ENCODE measurements at places on chromosomes 12 and 14. TPM values are rescaled to one million over a fixed set of nuclear protein-coding genes. Genes with fewer than 3 reads are reported as not detected.

DNA sequence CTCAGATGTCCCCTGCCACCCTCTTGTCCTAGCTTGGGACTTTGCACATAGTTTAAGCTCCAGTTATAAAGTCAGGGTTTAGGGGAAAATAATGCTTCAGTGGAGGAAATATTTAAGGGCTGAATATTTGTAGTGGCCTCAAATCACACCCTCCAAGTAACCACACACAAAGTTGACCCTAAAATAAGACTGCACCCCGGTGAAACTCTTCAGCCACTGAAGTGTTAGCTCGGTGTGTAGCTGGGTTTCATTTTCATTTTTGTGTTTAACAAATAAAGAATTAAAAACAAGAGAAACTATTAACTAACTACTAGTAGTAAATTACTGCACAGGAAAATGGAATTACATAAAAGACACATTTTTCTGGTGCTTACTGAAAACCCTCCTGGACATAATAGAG is 14.8 kb upstream of the BCL11B start:
- H3K27ac ChIP-seq: no peak overlapping the region
- H3K4me1 ChIP-seq: no peaks in the 10 kb centered on the region
- no peak overlapping the region for H3K4me3 ChIP-seq

GRCh38 chr14:100297320-100298300 is 8.6 kb downstream of the SLC25A29 start:
- DNase-seq: peak; percentile 74
- peaks cover 9% of the 10 kb centered on the region for H3K4me1 ChIP-seq

- no peaks in the 10 kb centered on the region for H3K36me3 ChIP-seq
- no peaks in the 10 kb centered on the region for H3K4me1 ChIP-seq
- no peak for DNase-seq
- H3K4me3 ChIP-seq: peak overlapping the region; percentile 30
Observed at GRCh38 chr14:80959496-80959895, 4.1 kb downstream of the TSHR start.

DNA sequence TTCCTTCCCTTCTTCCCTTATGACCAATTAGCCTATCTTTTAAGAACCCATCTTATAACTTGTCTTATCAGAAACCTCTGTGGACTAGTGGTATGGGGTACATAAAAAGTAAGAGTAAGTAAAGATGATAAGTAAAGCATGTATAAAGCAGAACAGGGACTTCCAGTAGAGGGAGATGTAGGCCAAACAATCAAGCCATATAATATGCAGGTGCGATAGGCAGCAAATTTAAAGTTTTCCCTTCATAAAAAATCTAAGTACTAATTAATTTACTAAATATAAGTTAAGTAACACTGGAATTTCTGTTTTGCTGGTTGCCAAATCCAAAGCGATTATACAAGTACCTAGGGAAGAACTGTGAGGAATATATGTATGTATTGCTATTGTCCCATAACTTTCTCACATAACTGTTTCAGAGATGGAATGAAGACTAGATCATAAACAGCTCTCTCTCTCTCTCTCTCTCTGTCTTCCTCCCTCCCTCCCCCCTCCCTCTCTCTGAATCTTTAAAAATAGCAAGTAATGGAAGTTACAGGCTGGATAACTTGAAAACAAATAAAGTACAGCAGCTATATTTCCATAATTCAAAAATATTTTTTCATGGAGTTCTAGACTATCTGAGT is 25.7 kb downstream of the METTL25 start:
- no peaks in the 10 kb centered on the region for H3K36me3 ChIP-seq
- no peak overlapping the region for H3K4me3 ChIP-seq
- no peaks in the 10 kb centered on the region for H3K27me3 ChIP-seq

DNA sequence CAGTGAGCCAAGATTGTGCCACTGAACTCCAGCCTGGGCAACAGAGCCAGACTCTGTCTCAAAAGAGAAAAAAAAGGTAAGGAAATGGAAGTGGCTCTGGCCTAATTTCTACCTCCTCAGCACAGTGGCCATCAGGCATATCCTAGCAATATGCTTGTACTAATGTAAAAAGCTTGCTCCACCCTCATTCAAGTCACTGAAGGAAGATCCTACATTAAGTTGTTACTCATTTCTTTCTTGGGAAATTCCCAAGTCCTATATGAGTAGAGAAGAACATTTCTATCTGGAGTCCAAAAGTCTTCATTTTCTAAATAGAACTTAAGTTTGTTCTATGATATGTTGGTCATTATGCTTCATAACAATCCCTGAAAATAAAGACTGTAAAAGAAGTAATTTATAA is 67.3 kb upstream of the HOXC13 start:
- no peaks in the 10 kb centered on the region for H3K36me3 ChIP-seq
- no peaks in the 10 kb centered on the region for H3K27me3 ChIP-seq
- no peak overlapping the region for H3K27ac ChIP-seq
- H3K4me1 ChIP-seq: no peaks in the 10 kb centered on the region
- no peak for DNase-seq

DNA sequence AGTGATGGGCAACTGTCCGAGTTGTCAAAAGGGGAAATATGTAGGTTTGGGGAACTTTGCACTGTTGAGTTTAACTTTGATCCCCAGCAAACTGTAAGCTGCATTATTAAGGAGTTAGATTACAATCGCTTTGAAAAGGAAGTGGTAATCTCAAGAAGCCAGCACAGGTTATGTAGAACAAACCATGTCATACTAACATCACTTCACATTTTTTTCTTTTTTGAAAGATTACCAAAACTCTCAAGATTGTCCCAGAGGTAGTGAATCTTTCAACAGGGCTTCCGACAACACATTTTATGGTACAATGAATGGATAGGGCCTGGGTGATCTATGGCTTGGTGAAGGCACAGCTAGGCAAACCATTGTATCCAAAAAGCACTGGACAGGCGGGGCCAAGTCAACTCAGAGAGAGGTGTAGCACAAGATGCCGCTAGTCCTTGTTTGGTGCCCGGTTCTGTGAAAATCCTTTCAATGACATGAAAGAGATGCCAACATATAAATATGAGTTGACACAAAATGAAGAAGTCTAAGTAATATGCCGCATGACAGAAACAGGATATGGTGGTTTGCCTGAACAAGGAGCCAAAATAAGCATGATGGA is 24.3 kb upstream of the PARP11 start:
- H3K27ac ChIP-seq: peak overlapping the region; percentile 3
- no peaks in the 10 kb centered on the region for H3K27me3 ChIP-seq
- DNase-seq: no peak
- H3K4me3 ChIP-seq: no peak overlapping the region

DNA sequence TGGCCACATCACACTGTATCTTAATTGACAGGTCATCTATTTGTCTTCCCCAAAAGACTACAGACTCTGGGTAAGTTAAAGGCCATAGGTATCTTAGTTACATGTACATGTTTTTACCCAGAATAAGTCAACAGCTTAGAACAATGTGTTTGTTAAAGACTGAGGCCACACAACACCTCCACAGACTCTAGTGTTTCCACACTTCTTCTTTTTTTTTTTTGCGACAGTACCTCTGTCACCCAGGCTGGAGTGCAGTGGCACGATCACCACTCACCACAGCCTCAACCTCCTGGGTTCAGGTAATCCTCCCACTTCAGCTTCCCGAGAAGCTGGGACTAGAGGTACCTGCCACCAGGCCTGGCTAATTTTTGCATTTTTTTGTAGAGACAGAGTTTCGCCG is 1.3 kb downstream of the GPN3 start:
- no peaks in the 10 kb centered on the region for H3K36me3 ChIP-seq
- DNase-seq: no peak
- peak overlapping the region; percentile 84 for H3K4me3 ChIP-seq
- no peaks in the 10 kb centered on the region for H3K27me3 ChIP-seq
- H3K4me1 ChIP-seq: no peaks in the 10 kb centered on the region

GRCh38 chr14:59464486-59465315 is 479 bp downstream of the GPR135 start:
- H3K4me3 ChIP-seq: peak overlapping the region; percentile 76
- H3K27me3 ChIP-seq: no peaks in the 10 kb centered on the region
- H3K36me3 ChIP-seq: no peaks in the 10 kb centered on the region
- peaks cover 9% of the 10 kb centered on the region for H3K4me1 ChIP-seq
- H3K27ac ChIP-seq: peak overlapping the region; percentile 90

GRCh38 chr14:73567951-73568885 is 795 bp upstream of the ACOT2 start:
- H3K27ac ChIP-seq: peak overlapping the region; percentile 98
- H3K27me3 ChIP-seq: no peaks in the 10 kb centered on the region
- peaks cover 7% of the 10 kb centered on the region for H3K4me1 ChIP-seq

DNA sequence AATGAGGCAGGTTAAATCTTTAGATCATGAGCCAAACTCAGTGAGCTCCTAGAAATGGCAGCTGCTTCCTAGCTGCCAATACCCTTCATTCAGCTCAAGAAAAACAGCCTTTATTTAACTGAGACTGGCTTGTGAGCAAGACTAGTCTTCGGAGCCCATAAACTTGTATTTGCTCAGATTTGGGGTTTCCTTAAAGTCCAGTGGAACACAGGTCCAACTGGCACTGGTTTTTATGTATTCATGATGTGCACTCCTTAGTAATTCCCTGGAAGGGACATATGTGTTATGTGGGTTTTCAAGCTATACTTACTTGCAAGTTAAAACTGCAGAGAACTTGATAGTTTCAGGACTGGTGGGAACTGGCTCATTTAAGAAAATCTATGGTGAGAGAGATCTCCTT is 380.1 kb upstream of the TMEM132C start:
- no peak for DNase-seq
- H3K4me3 ChIP-seq: no peak overlapping the region
- no peaks in the 10 kb centered on the region for H3K36me3 ChIP-seq
- H3K4me1 ChIP-seq: no peaks in the 10 kb centered on the region
- no peaks in the 10 kb centered on the region for H3K27me3 ChIP-seq

GRCh38 chr12:122182887-122183587 is at the start of gene LRRC43:
LRRC43 (plus strand) TSS chr12:122183123; CDS start chr12:122183145, 22 bp downstream.
- no peaks in the 10 kb centered on the region for H3K4me1 ChIP-seq
- no peak within 1 kb of the TSS for H3K27ac ChIP-seq
- no peaks in the 10 kb centered on the region for H3K27me3 ChIP-seq
- no peaks in the 10 kb centered on the region for H3K36me3 ChIP-seq

DNA sequence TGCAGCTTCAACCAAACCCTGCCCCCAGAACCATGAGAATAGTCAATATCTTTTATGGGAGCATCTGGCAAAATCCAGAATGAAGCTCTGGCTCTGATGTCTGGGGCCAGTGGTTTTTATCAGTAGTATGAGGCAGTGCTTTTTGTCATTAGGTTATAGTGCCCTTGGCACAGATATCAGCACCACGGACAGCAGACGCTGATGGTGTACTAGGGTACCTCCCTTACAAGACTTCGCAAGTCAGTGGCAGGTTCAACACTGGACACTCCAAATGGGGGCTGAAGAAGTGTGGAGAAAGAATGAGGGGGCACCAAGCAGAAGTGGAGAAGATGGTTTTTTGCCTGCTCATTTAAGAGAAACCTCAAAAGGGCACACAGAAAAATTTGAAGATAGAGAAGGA is 68.2 kb upstream of the E2F7 start:
- H3K36me3 ChIP-seq: no peaks in the 10 kb centered on the region
- H3K27me3 ChIP-seq: no peaks in the 10 kb centered on the region
- H3K4me1 ChIP-seq: no peaks in the 10 kb centered on the region

DNA sequence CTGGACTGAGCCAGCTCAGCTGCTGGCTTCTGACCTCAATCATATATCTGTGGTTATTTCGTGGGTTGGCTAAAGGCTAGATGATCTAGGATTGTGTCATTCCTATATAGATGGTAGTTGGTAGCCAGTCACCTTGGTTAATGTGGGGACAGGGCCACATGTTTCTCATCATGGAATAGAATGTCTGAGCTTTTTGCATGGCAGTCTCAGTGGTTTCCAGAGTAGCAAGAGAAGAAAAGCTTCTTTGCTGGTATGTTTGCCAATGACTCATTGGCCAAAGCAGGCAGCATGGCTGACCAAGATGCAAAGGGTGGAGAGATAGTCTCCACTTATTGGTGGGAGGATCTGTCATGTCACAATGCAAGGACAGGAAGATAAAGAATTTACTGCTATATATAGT is 746.4 kb upstream of the FLRT2 start:
- no peak for DNase-seq
- H3K4me1 ChIP-seq: no peaks in the 10 kb centered on the region
- H3K36me3 ChIP-seq: no peaks in the 10 kb centered on the region
- no peaks in the 10 kb centered on the region for H3K27me3 ChIP-seq
- no peak overlapping the region for H3K4me3 ChIP-seq

- no peaks in the 10 kb centered on the region for H3K36me3 ChIP-seq
- no peaks in the 10 kb centered on the region for H3K4me1 ChIP-seq
- peak; percentile 57 for DNase-seq
- no peaks in the 10 kb centered on the region for H3K27me3 ChIP-seq
- H3K27ac ChIP-seq: peak overlapping the region; percentile 70
Observed at GRCh38 chr14:34053666-34054065, 102.8 kb upstream of the EGLN3 start.

- no peaks in the 10 kb centered on the region for H3K36me3 ChIP-seq
- no peak for DNase-seq
- no peak overlapping the region for H3K4me3 ChIP-seq
- no peak overlapping the region for H3K27ac ChIP-seq
Observed at GRCh38 chr14:92754966-92755365, 6.5 kb upstream of the LGMN start.

DNA sequence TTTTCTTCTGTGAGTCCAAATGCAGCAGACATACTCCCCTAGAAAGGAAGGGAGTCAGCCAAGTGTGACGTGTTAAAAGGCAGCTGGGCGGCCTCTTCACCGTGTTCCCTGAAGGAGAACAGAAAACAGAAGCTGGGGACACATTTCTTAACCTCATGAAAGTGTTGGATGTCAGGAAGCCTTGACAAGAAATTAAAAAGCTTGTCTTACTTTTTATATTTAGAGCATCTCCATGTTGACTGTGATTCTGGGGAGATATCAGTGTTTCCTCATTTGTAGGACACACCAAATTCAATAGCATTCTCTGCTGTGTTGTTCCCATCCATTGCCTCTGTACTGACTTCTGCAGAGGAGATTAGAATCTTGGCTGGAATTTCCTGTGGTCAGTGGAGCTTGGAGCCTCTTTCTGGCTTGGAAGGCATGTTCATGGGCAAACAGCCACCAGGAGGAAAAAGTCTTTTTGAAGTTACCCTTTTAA is 93.7 kb downstream of the RMST start:
- H3K36me3 ChIP-seq: no peaks in the 10 kb centered on the region
- no peak overlapping the region for H3K27ac ChIP-seq
- no peaks in the 10 kb centered on the region for H3K4me1 ChIP-seq
- no peaks in the 10 kb centered on the region for H3K27me3 ChIP-seq
- no peak overlapping the region for H3K4me3 ChIP-seq
- no peak for DNase-seq

- DNase-seq: no peak
- H3K4me3 ChIP-seq: no peak overlapping the region
- no peaks in the 10 kb centered on the region for H3K36me3 ChIP-seq
- no peaks in the 10 kb centered on the region for H3K27me3 ChIP-seq
- H3K27ac ChIP-seq: no peak overlapping the region
- H3K4me1 ChIP-seq: no peaks in the 10 kb centered on the region
Observed at GRCh38 chr12:42104087-42104486, 40.6 kb downstream of the GXYLT1 start.

HVCN1 gene
- 16.6 TPM for total RNA-seq

ITFG2 gene
- 48.9 TPM for total RNA-seq

MMAB gene
- total RNA-seq: 28.6 TPM

RND1 gene
- total RNA-seq: 5.4 TPM

NTS gene
- 0.64 TPM for total RNA-seq

PLEKHH1 gene
- 2.9 TPM for total RNA-seq
